ENCODE measurements at places on chromosomes 1 and 21. TPM values are rescaled to one million over a fixed set of nuclear protein-coding genes. Genes with fewer than 3 reads are reported as not detected.

SLC44A5 gene
- 0.09 TPM for total RNA-seq

NR1I3 gene
- total RNA-seq: not detected

SPRR1B gene
- total RNA-seq: not detected

MXRA8 gene
- 326 TPM for total RNA-seq

COL9A2 gene
- total RNA-seq: 4.3 TPM

SDC3 gene
- 16.1 TPM for total RNA-seq

CELA3B gene
- total RNA-seq: not detected

KRTAP19-3 gene
- not detected for total RNA-seq

HRNR gene
- total RNA-seq: not detected

OR6P1 gene
- total RNA-seq: not detected

RAP1GAP gene
- total RNA-seq: 0.16 TPM

TRIM62 gene
- 3.1 TPM for total RNA-seq

APCS gene
- not detected for total RNA-seq

KIF26B gene
- 1.3 TPM for total RNA-seq

NLRP3 gene
- total RNA-seq: not detected

BARHL2 gene
- not detected for total RNA-seq

SEC16B gene
- total RNA-seq: 4.1 TPM

TCP10L gene
- total RNA-seq: 0.32 TPM

NFYC gene
- total RNA-seq: 19.4 TPM

PGLYRP3 gene
- not detected for total RNA-seq

GPR37L1 gene
- total RNA-seq: not detected

FAM78B gene
- 0.26 TPM for total RNA-seq

WDTC1 gene
- 18.8 TPM for total RNA-seq

OR2M3 gene
- total RNA-seq: not detected

LRRC42 gene
- total RNA-seq: 20.3 TPM

GPR3 gene
- 0.09 TPM for total RNA-seq

LRRIQ3 gene
- total RNA-seq: 1.1 TPM

ADCY10 gene
- total RNA-seq: 0.17 TPM

All from bronchial smooth muscle cell (primary cell).